Activated T-helper 1 cell treated with anti-CD3 and anti-CD28 coated beads, Interleukin-12 subunit alpha, Interleukin-12 subunit beta, Interleukin-2, Interleukin-4 antibody, amounts not matched to agents 30 ng/mL and 10 ng/mL and 1 ng/mL, durations not matched to agents 14 hours and 24 hours and 36 hours (primary cell): ENCODE measurements at places on chromosomes 1 and 21. TPM values are rescaled to one million over a fixed set of nuclear protein-coding genes. Genes with fewer than 3 reads are reported as not detected.

DNA sequence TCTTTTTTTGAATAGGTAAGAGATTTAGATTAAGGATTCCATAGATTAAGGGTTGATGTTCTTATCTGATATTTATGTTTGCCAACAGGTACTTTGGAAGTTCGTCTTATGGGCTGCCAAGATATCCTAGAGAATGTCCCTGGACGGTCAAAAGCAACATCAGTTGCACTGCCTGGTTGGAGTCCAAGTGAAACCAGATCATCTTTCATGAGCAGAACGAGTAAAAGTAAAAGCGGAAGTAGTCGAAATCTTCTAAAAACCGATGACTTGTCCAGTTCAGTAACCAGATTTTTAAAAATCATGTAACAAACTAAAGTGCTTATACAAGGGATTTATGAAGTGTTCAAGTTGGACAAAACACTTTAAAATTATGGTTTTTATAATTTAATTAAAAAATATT, 100.5 kb downstream of the PKN2 start:
- no peak for DNase-seq

- DNase-seq, result no peak
These were observed 149.9 kb upstream of the DNAH14 start for GRCh38 chr1:224779536-224779935.

DNA sequence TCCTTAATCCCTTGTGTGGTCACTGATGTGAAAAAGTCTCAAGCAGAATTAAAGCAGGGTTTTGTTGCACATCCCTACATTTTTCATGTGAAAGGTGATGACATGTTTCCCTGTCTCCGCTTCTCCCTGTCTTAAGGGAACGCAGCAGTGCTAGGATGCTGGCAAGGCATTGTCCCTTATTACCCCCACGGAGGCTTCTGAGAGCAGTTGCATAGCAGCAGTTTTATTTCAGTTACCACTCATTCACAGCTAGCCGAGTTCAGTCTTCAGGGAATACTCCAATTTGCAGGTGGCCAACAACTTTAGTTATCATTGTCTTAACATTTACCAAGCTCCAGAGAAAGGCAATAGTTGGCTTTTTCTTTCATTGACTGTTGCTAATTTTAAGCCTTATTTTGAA, 89.1 kb downstream of the CLEC20A start:
- no peak for DNase-seq

DNA sequence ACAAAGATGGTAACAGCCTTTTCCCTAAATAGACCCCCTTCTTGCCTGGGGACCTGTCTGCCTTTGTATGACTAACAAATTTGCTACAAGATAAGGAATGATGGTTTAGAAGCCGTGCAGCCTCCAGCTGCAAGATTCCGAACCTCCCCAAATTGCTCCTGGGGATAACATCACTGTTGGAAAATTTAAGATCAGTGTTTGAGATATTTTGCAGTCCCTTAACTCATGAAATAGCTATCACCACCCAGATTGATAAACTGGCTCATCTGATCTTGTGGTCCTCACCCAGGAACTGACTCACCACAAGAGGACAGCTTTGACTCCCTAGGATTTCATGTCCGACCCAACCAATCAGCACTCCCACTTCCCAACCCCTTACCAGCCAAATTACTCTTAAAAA, 254.7 kb downstream of the USH2A start:
- DNase-seq, result no peak

DNA sequence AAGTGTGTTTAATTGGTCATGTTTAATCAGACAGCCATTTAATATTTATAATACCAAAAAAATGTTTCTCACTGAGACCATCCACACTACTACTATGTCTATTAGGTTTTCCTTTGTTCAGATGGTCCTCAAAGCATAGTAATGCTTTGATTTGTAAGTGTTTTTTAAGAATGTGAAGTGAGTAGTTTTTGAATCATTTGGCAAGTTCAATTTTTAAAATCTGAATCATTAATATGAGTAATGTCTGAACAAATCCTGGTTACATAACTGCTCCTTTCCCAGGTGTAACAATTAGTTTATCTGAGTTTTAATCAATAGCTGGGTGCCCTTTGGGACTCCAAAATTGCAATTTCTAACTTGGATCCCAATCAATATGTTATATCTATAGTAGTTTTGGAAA, 23.5 kb upstream of the RPL5 start:
- no peak for DNase-seq

GRCh38 chr1:118077331-118078045, 107.5 kb downstream of the SPAG17 start:
- no peak for DNase-seq

DNA sequence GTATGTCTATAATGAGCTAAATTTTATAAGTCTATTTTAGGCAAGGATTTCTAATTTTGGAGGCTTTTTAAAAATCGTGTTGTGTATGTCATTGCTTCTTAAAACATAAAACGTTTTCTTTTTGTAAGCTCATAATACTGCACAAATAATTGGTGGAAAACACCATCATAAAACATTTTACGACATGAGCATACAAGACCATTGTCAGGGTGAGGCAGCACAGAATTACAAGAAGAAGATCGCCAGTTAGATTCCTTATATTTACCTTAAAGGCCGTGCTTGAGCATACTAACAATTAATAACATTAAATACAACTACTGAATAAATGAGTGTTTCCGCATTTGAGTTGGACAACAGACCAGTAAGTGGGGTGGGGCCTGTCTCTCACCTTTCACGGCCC, 19.1 kb upstream of the LMX1A start:
- DNase-seq, result no peak

- no peak for DNase-seq
These were observed 61.3 kb downstream of the LBR start for GRCh38 chr1:225366552-225366951.

GRCh38 chr1:216190438-216190837, 232.8 kb downstream of the USH2A start:
- DNase-seq, result no peak

DNA sequence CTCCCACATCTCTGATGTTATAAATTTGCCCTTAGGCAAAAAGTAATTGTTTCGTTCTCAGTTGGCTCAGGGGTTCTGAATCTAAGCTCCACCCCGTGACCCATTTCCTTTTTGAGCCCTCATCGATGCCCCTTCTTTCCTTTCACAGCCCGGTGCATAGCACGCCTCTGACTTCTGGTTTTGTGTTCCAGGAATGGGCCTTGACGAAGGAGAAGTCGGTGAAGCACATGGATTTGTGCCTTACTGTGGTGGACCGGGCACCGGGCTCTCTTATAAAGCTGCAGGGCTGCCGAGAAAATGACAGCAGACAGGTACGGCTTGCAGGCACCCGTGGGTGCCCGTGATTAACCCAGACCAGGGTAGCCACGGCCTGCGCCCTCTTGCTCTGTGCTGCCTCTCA, 151.9 kb downstream of the PGBD5 start:
- no peak for DNase-seq

GRCh38 chr1:94522304-94522703, 19.3 kb downstream of the F3 start:
- DNase-seq, result no peak

DNA sequence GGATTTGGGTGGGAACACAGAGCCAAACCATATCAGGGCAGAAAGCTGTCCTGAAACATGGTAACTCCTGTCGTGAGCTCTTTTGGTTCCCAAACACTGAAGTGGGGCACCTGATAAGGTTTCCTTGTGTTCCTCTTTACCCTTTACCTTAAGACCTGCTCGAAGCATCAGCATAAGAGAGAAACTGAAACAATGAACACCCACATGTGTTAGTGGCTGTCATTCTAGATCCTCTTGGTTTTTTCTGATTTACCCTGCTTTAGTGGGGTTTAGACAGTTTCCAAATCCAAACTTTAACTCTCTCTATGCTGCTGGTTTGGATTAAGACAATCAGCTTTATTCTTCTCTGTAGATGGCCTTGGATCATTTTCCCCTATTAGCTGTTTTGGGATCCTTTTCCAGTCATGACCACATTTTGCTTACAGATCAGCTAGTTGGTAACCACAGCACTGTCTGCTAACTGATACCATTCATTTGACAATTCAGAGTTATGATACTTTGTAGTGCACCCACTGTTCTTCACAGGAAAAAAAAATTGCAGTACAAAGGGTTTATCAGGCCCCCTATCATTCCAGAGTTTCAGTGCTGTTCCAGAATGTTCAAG, 975 bp upstream of the MNDA start:
- no peak for DNase-seq

- no peak for DNase-seq
These were observed 1079.8 kb downstream of the ADGRL2 start for GRCh38 chr1:82880506-82880905.

- DNase-seq, result no peak
These were observed 18.6 kb downstream of the S100A7A start for GRCh38 chr1:153434746-153435455.

DNA sequence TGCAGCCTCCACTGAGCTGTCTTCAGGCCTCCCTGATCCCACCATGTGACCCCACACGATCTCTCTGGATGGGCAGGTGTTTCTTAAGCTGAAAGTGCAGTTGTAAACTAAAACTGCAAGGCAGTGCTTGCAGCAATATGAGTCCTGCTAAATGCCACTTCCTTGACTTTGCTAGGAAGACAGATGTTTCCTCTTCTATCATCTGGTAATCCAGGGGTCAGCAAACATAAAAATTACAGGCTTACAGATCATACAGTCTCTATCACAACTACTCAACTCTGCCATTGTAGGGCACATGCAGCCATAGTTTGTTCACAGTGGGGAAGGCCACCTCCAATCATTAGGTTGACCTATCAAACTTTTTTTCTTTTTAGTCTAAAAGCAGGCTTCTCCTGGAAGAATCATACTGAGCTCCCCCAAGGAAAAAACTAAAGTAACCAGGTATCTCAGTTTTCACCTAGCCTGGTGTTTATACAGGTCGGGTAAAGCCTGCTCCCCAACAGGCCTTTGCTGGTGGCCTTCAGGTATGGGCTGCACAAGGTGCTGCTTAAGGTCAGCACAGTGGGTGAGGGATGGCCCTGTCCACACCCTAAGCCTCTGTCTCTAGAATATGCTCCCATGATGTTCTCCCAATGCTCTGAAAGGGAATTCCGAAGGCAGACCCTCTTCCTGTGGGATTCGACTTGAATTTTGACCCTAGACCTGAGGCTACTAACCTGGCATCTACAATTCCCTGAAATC, 10.8 kb downstream of the ABCA4 start:
- DNase-seq, result no peak

DNA sequence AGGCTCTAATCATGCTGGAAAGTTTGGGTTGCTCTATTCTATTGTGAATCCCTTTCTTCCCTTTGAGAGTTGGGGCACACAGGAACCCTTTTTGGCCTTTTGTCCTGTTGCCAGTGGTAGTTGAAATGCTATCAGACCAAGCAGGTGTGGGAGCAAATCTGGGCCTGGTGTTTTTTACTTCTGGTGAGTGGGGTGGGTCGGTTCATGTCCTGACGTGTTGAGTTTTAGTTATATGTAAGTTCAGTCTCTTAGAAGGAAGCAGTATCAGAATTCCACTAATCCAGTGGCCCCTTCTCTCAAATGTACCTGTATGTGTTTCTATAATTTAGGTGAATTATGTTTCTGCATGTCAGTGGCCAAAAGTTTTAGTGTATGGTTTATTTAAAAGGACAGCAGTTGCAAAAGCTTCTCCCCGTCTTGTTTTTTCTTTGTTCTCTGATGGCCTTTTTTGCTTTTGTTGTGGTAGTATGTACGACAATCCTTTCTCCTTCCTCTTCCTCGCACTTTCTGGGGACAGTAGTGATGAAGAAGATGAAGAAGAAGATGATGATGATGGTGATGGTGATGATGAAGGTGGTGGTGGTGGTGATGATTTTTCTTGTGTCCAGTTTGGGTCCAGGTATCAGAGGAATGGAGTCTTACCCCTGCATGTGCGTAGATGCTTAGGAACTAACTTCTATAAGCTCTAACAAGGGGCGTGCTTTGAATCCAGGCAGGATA, 74.2 kb downstream of the UBE4B start:
- no peak for DNase-seq

DNA sequence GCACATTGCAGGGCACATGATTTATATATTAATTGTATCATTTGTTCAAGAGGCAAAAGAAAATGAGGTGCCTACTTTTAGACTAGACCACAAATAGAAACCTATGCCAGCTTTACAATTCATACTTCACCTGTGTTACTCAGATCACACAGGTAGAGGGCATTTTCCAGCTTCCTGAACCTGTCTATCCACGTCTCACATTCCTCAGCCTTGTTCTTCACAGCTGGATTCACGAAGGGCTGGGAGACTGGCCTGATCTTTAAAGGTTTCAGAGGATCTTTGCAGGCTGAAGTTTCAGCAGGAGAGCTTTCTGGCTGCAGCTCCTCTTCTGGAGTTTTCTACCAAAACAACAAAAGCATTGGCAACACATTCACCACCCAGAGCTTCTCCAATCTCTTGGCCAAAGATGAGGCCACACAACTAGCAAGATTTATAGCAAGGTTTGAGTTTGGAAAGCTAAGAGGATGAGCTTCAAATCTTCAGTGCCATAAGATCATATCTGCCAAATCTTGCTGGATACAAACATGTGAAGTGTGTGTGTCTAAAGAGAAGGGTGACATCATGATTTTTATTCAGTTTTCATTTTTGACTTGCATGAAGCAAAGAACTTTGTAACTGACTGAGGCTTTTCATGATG, 71.0 kb upstream of the CYP2J2 start:
- DNase-seq, result no peak

DNA sequence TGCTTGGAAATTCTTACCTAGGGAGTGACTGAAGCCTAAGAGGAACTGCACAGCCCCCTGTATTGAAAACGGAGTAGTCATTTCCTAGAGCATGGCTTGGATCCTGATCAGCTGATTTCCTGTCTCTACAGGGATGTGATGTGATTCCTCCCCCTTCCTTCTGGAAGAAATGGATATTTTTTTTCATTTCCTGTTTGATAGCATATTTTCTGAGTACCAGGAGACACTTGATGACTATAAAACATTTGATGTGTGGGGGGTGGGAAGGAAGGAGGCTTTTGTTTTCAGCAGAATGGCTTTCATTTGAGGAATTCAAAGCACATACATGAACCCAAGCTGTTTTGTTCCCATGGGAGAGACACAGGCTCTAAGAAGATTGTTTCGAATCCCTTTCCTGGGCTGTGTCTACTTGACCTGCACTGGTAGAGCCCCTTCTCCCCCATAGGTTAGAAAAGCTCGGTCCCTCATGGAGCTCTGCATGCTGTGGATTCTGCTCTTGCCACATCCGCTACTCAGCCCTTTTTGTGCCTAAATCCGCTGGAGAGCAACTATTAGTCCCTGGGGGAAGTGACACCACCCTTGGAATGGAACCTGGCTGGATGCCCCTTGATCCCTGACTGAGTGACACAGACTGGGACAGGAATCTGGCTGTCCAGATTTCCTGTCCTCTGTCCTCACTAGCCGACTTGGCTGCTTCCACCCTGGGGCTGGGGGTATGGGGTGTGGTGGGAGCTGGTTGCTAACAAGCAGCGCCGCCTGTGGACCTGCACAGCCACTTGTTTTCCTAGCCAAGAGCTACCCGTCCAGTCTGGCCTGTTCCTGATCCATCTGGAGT, 71.8 kb upstream of the MACF1 start:
- DNase-seq, result no peak

- DNase-seq, result no peak
These were observed 20.3 kb downstream of the ENO1 start for GRCh38 chr1:8858112-8858668.

Gene CHD5
- total RNA-seq, result 0.62 and 0.83 TPM in 2 replicates

Gene LRRN2
- not detected in 2 replicates for total RNA-seq

Gene AMPD1
- total RNA-seq, result 0.56 TPM in 1 of 2 replicates, not detected in the other

Gene KCNC4
- total RNA-seq, result 11.8 and 14.3 TPM in 2 replicates

Gene S1PR1
- total RNA-seq, result 42.5 and 42.9 TPM in 2 replicates

Gene CHI3L2
- total RNA-seq, result 2.8 and 4.0 TPM in 2 replicates

Gene UQCRHL
- 1.3 and 1.5 TPM in 2 replicates for total RNA-seq

Gene IFI16
- 223 and 232 TPM in 2 replicates for total RNA-seq

Gene E2F2
- 32.0 and 33.5 TPM in 2 replicates for total RNA-seq

Gene CSMD2
- not detected in 2 replicates for total RNA-seq
